ENCODE measurements at places on chromosomes 3 and 15. TPM values are rescaled to one million over a fixed set of nuclear protein-coding genes. Genes with fewer than 3 reads are reported as not detected.

FANCD2OS gene
- not detected for total RNA-seq

KLHL6 gene
- total RNA-seq, result 0.83 TPM

PLCB2 gene
- total RNA-seq, result 19.5 TPM

SLC15A2 gene
- total RNA-seq, result 3.7 TPM

C3orf38 gene
- total RNA-seq, result 11.6 TPM

SGO1 gene
- 0.12 TPM for total RNA-seq

ZIC1 gene
- total RNA-seq, result not detected

CSK gene
- total RNA-seq, result 23.7 TPM

BCHE gene
- 37.1 TPM for total RNA-seq
